Hepatic stellate cell (primary cell): ENCODE measurements at places on chromosomes 2 and 18.

- DNase-seq, result no peak
Measured at GRCh38 chr2:85318222-85319074, 9.3 kb downstream of the TGOLN2 start.

DNA sequence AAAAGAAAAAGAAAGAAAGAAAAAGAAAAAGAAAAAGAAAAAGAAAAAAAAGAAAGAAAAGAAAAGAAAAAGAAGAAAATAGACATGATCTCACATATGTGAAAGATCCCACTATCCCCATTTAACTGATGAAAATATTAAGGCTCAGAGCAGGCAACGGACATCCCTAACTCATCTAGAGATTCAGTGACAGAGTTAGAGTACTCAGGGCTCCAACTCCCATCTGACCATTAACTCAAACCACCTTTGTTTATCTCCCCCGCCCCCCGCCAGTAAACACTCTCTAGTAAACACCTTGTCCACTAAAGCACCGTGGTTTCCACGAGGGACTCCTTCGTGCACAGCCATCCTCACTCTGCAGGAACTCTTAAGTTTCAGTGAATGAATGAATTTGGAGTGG, 142.9 kb downstream of the TGIF1 start:
- no peak for DNase-seq

GRCh38 chr2:29325544-29325943, 210.3 kb downstream of the CLIP4 start:
- no peak for DNase-seq

DNA sequence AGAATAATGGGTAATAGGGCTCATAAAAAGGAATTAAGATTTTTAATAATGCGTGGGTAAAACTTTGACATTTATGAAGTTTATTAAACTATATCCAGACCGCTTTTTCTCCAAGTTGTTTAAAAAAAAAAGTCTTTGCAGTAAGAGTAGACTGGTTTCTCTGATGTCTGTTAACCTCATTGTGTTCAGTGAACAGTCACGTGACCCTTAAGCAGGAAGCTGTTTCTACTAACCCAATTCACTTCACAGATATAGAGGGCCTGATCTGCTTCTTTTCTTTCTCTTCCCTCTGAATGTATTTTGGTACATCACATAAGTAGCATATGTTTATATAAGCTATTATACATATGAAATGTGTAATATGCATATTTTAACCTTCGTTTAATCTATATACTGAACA, 1011.3 kb upstream of the CELF4 start:
- no peak for DNase-seq

DNA sequence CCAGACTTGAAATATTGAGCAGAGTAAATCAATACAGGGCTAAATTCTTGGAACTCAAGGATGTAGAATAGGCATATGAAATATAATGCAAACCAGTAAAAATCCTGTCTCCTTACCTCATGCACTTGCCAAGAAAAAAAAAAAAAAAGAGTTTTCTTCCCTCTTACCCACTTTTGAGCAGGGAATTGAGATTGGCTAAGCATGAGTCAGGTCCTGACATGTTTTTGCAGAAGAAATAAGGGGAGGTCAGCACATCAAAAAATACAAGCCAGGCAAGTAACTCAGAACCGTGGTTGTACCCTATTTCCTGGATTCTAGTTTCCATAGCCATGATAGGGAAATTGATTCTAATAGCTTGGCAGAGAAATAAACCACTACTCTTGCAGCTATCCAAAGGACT, 1526.7 kb downstream of the LRP1B start:
- no peak for DNase-seq
